ENCODE measurements at places on chromosomes 4 and X.

DNA sequence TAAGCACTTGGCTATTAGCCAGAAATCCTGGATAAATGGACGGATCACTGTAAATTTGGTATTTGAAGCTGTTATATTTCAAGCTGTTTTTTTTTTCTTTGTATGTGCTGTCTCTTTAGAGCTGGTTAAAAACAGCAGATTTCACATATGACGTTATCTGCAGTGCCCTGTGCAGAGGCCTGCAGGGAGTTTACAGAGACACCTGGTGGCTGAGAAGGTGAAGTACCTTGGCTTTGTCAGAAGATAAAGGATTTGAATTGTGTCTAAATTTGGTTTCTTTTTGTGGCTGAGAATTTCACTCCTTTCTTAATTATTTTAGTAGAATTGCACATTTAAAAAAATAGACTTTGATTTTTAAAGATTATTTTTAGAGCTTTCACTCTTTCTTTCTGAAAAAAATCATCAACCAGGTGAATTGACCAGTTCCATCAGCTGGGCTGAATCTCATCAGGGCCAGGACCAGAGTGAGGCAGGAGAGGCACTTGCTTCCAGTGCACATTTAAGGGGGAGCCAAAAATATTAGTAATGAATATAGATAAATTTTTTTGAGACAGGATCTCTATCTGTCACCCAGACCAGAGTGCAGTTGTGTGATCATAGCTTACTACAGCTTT is 9.6 kb upstream of the CHRNA9 start:
- peak; percentile 47 for DNase-seq

GRCh38 chrX:123049071-123049625 is 134.9 kb upstream of the GRIA3 start:
- no peak for DNase-seq

DNA sequence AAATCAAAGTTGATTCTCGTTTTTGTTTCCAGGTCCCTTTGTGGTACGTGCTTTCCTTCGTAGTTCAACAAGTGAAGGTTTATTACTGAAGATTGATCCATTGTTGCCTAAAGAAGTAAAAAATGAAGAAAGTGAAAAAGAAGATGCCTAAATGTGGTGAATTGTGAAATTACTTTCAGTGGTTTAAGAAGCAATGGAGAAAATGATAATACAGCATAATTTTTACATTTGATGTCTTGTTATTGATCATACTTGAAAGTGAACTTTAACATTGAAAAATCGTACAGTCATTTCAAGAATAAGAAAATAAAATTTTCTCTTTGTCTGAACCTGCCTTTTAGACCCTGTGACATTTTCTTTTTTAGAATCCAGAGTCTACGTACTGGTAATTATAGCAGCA is 89.8 kb downstream of the MRPL1 start:
- DNase-seq: no peak

- no peak for DNase-seq
Observed at GRCh38 chr4:134298313-134298712, 96.7 kb upstream of the PABPC4L start.
